Adipocyte (in vitro differentiated cells): ENCODE measurements at places on chromosomes 5 and 9.

- DNase-seq: no peak
These were observed 123.8 kb downstream of the DMRT2 start for GRCh38 chr9:1173993-1174392.

DNA sequence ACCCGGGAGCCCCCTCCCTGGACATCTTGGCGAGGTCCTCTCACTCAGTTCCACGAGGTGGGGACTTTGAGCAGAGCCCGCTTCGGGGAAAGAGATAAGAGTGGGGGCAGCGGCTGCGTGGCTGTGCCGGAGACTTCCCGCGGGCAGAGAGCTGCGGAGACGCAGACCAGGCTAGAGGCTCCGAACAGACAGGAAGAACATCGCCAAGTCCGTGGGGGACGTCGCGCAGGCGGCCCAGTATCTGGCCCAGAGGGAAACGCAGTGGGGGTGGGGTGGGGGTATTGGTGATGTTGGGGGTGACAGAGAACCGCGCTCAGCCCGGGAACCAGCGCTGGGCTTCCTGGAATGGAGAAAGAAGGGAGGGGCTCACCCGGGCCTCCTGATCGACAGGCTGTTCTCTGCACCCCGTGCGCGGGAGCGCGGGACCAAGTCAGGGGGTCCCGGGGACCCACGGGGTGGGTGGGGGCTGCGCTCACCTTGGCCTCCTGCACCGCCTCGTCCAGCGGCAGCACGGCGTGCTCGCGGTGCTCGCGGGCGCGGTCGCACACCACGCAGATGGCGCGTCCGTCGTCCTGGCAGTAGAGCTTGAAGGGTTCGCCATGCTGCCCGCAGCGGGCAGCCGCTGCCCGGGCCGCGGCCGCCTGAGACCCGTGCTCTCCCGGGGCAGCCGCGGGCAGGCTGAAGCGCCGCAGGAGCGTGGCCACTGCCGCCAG lies 727 bp downstream of the TRIM7 start:
- DNase-seq: peak; percentile 75

- DNase-seq: peak; percentile 64
These were observed 1.6 kb upstream of the ZNF608 start for GRCh38 chr5:124747791-124748686.

DNA sequence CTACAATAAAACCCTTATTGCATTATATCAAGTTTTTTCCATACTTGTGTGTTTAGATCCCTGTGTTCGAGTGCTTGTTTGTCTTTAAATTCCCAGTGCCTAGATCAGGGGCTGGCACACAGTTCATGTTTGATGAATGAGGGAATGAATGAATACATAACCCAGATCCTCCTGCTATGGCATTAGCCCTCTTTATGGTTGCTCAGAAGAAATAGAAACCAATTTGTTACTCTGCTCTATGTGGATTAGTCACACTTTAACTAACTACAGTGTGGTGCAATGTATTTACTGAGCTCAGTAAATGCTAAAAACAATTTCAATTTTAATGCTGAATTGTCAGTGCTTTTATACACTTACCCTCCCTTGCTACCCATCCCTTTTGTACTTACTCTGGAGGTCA lies 16.4 kb upstream of the GALNT10 start:
- peak; percentile 50 for DNase-seq

DNA sequence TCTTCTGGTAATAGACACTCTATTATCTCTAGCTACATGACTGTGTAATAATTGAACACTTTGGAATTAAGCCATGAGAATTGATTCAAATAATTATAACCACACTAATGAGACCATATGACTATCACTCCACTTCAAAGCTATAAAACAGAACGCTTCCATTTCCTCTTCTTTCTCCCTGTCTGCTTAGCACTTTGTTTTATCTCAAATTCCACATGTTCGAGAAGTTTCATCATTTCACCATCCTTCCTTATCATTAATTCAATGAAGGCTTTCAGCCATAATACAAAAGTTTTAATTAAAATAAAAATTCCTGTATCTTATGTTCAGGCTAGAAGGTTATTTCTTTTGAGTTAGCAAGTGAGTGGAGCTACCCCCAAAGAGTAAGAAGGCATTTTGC lies 7.4 kb upstream of the DCTN4 start:
- no peak for DNase-seq

DNA sequence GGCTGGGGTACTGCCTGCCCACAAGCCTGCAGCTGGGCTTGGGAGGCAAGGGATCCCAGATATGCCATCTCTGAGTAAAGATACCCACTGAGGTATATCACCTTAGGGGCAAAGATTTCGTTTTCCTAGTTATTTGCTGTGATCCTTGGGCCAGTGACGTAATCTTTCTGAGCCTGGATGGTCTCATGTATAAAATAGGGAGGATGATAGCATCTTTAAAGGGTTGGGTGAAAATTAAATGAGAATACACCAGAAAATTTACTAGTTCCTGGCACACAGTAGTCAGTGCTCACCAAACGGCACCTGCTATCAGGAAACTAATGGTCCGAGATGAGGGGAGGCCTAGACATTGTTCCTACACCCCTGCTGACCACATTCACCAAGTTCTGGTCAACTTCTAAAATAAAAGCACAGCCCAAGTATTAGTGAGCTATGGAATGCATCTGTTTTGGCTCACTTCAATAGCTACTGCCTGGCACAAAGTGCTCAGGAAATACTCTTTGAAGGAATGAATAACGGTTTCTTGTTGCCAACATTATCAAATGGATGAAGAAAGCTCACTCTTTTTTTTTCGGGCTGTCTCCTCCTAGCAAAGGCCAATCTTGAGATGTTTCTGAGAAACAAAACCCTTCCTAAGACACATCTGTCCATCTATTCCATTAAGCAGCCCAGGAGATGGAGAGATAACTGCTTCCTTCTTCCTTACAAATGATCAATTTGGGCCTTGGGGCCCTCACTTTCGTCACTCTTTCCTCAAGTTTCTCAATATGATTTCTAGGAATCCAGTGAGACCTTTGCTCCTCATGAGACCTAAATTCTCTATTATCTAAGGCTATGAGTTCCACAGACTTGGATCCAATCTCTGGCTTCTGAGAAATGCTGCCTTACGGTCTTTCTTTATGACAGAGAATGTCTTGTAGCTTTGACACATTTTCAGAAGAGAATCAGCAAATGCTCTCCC lies 98.2 kb downstream of the DPYSL3 start:
- DNase-seq: no peak

DNA sequence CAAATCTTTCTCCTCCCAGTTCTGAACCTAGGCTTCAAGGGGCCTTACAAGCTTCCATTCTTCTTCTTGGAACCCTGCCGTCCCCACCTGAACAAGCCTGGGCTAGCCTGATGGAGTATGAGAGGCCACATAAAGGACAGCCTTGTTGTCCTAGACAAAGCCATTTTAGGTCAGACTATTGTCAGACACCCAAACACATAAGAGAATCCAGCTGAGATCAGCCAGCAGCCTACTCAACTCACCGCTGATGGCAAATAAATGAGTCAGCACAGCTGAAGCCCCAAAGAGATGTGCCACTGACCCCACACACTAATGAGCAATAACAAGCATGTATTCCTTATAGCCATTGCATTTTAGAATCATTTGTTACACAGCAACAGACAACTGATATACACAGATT lies 33.8 kb downstream of the SVEP1 start:
- no peak for DNase-seq

DNA sequence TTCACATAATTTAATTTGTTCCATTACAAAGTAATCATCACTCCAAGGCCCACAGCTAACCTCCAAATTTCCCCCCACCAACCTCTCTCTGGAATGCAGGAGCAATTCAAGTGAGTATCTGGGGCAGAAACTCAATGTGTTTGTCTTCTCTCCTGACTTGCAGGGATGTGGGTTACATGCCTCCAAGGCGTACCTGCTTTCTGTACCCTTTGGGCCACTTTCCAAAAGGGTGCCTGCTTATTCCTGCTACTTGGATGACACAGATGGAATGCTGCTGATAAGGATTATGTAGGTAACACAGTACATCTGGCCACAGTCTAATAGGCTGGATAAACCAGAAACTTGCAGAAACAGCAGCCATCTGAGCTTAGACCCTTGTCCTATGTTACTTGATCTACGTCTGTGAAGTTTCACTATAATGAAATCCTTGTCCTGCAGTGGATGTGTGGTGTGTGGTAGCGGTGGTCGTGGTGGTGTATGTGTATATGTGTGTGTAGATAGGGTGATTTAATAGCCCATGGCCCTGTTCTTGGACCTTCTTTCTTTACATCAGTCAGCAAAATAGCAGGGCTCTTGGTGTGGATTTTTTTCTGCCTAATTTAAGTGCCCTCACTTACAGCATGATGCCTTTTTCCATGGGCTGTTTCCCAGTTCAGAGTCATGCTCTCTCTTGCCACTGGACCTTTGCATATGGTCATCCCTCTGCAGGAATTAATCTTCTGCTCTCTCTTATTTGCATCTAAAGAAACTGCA lies 175.9 kb downstream of the ZDHHC21 start:
- no peak for DNase-seq

- DNase-seq: no peak
These were observed 101.5 kb upstream of the BOD1 start for GRCh38 chr5:173717959-173718358.
